ENCODE measurements at places on chromosomes 4 and X.

DNA sequence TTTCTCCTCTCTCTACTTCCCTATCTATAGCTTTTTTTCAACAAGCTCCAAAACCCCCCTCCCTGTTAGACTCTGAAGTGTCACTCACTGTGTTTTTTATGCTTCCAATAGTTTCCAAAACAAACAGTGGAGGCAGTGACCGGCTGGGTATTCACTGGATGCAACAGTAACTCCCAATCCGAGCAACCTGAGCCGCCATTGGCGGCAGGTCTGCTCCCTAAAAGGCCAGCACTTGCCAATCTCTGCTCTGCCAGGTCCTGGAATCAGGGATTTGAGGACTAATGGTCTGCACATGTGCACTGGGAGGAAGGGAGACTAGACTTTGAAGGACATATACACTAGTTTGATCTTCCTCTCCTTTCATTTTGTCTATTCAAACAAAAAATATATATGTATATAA is 7.1 kb downstream of the TBX22 start:
- DNase-seq, result no peak

GRCh38 chr4:85773372-85773771 is 298.4 kb downstream of the ARHGAP24 start:
- no peak for DNase-seq

GRCh38 chr4:1463927-1464540 is 57.8 kb upstream of the NKX1-1 start:
- no peak for DNase-seq

DNA sequence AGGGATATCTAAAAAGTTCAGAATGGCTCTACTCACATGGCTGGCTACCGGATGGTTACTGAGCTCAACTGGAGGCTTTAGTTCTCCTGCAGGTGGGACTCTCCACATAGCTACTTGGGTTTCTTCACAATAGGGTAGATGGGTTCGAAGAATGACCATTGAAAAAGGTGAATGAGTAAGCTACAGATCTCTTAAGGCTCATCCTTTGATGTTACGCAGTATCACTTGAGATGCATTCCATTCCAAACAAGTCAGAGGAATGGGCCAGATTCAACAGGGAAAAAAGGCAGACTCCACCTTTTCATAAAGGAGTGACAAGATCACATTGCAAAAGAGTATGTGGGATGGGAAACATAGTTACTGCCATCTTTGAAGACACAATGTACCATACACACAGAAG is 52.6 kb downstream of the DDX53 start:
- DNase-seq, result no peak

GRCh38 chrX:127726227-127726626 is 326.0 kb downstream of the ACTRT1 start:
- DNase-seq, result no peak

- DNase-seq, result no peak
Observed at GRCh38 chr4:130542953-130543352, 1447.0 kb downstream of the C4orf33 start.

- peak; percentile 32 for DNase-seq
Observed at GRCh38 chr4:118918388-118918787, 29.7 kb downstream of the SYNPO2 start.

DNA sequence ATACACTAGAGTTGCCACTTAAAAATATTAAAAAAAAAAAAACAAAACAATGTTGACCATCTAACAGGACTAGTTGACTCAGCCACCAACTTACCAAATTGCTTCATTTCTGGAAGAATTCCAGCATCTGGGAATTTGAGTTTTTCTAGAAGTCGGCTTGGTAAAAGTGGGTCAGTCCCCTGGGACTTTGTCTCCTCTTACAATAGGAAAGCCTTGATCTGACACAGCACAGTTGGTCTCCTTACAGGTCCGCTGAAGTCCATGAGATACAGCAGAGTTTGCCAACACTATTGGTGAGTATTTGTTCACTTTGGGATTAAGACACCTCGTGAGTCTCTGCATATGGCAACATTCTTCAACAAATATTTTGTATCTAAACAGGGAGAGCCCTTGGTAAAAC is 18.2 kb upstream of the DDIT4L start:
- no peak for DNase-seq

GRCh38 chrX:132648895-132649294 is 160.1 kb upstream of the MBNL3 start:
- no peak for DNase-seq

GRCh38 chrX:154495472-154495922 is 5.1 kb upstream of the SLC10A3 start:
- no peak for DNase-seq

DNA sequence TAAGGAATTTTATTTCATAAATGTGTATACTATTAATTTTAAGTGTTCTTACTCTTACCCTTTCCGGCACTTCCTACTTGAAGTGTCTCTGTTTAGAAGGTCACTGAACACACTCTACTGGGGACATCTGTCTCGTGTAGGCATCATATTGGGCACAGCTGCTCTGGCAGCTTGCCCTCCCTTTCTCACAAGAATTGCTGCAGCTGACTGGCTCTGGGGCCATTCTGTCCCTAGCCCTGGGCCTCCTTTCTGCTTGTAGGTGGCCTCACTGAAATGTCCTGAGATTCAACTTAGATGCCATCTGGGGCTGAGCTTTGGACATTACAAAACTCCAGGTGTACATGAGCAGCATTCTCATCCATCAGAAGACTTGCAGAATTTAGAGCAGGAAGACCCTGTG is 49.6 kb downstream of the SMAD1 start:
- no peak for DNase-seq

DNA sequence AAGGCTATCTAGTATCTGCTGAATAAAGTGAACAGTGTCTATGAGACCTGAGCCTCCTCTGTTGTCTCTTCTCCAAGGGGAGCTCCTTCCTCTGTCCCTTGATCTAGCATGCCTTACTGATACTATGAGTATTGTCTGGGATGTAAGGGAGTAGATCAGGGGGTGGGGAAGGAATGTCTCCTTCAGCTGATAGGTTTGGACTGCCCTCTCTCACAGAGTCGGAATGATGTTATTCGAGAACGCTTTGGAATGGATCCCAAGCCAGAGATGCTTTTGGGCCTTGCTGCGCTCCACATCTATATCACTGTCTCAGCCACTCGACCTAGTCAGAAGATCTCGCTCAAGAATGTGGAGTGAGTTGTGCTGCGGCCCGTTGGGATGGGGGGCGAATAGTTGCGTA is 68.3 kb upstream of the PRPS1 start:
- DNase-seq, result no peak

GRCh38 chr4:55973650-55974049 is 24.9 kb downstream of the CEP135 start:
- DNase-seq, result no peak

DNA sequence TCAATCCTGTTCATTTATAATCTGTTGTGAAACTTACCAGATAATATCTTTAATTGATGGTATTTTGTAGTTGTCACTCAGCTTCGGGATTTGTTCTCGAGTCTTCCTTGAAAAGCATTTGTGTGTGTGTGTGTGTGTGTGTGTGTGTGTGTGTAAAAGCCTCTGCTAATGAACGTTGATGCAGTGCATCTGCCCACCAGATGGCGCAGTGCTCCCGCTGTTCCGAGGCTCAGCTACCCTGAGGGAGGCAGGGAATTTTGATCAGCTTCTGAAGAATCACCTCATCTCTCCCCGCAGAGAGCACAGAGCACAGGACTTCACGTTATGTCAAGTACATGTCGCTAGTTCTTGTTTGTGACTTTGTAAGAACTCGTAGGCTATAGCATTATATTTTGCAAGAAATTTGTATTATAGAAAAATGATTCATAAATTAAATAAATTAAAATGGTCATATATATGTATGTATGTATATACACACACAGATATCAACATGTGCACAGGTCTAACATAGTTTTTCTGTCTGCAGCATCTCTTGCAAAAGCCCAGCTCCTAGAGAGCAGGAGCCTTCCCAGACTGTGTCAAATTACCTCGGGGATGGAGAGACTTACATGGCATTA is 316.7 kb upstream of the IGFBP7 start:
- DNase-seq, result peak; percentile 77

GRCh38 chrX:147875866-147876596 is 35.7 kb upstream of the FMR1 start:
- DNase-seq, result no peak

GRCh38 chr4:48491514-48492176 is 1.6 kb downstream of the ZAR1 start:
- DNase-seq, result no peak

DNA sequence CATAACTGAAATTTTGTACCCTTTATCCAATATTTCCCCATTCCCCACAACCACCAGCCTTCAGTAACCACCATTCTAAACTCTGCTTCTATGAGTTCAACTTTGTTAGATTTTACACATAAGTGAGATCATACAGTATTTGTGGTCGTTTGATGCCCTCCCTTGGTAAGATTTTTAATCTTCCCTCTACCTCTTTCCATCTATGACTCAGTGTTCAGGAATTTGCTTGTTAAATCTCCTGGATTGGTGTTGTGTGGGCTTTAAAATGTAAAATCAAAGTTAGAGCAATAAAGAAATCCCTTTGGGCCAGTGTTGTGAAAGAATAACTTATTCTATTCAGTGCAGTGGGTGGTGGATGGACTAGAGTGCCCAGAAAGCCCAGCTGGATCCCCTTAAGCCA is 37.4 kb downstream of the SLC16A2 start:
- DNase-seq, result peak; percentile 44

DNA sequence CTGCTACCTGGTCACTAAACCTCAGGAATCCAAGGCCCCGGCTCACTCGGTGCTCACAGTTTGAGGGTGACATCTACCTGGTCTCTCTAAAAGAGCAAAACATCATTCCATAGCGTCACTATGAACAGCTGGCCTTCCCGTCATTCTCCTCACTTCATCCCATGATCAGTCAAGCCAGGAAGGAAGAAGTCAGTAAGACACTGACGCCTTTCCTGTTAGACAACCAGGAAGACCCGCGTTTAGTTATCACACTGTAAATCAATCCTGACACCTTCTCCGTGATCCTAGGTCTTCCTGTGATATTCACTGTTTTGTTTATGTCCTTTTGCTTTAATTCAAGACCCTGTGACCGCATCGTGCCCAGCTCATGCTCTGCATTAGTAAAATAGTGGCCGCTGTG is 31.6 kb upstream of the CDKN2AIP start:
- no peak for DNase-seq

DNA sequence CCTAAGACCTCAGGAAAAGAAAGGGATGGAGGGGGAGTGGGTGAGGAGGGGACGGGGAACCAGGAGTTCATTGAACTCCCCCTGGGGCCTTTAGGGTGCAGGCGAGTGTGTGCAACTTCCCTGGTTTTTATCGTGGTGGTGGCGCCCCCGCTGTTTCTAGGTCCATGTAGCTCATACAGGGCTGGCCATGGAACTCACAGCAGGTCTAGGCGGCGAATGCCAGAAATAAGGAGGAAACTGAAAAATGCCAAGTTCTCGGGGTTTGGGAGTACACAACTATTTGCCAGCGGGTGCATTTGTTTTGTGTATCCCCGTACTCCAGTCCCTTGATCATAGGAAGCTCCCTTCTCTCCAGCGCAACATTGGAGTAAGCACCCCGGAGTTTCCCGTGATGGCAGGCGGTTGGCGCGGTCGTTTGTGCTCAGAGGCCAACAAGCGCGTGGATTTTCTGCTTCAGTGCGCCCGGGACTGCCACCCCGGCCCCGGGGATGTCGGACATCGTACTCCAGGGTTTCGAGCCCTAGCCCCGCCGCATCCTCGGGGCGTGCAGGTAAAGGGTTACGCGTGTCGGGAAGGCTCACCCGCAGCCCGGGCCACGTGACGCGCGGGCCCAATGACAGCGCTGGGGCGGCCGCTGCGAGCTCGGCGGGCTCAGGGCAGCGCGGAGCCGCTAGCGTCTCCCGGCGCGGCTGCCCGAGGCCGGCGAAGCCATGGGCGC is 208.9 kb downstream of the NWD2 start:
- no peak for DNase-seq

DNA sequence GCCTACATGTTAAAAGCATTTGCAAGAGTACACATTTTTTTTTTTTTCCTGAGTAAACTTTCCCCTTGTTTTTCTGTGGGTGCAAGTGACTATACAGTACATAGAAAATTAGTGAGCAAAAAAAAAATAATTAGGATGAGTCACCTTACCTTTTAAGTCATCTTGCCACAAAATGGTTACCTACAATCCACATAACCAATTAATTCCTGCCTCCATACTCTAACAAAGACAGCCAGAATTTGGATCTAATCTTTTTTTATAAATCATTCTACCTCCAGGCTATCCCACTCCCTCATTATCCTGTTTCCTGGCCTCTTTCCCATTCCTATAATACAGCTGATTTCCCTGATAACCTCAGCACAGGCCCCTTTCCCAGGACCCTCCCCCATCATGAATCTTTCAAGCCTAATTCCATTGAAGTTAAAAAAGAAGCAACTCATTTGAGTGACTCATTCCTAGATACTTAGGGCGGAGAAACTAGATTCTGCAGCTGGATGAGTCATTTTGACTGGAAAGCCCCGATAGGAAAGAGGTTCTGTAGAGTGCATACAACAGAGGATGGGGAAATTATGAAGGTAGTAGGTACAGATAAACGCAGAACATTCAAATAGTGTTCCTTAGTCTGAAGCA is 128.2 kb downstream of the C4orf51 start:
- peak; percentile 90 for DNase-seq

DNA sequence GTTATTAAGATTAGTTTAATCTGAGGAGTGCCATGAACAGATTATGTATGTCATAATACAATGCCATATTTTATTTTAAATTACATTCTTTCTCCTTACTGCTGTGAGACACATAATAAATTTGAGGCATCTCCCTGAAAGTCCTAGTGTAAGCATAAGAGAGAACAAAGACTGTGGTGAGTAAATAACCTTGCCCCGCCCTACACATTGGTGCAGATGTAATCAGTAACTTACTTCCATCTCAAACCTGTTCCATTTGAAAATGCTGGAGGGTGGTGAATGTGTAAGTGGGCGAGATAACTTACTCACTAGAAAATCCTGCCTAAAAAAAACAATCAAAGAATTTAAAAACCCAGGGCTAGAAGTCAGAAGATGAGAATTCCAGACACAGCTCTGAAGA is 338.1 kb upstream of the SLIT2 start:
- no peak for DNase-seq

GRCh38 chr4:38193236-38193863 is 233.2 kb downstream of the PTTG2 start:
- DNase-seq, result no peak

- no peak for DNase-seq
Observed at GRCh38 chr4:175998782-175999181, 66.9 kb upstream of the WDR17 start.

GRCh38 chrX:30570505-30570904 is 7.1 kb downstream of the TASL start:
- peak; percentile 37 for DNase-seq

DNA sequence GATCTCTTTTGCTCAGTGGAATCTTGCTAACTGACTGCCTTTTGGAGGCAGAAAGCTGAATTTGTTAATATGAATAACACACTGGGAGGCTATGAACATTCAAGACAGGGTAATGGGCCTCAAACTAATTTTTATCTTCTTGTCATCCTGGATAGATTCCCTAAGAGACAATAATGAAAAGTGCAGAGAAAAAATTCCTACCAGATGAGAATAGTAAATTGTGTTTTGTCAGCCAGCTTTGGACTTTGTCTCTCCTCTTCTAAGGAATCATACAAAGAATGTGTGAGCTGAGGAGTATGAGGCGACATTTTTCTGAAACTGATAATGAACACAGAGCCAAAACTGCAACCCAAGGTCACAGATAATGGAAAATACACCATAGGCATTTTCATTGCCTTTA is 649.3 kb downstream of the IQCM start:
- no peak for DNase-seq

- DNase-seq, result no peak
Observed at GRCh38 chr4:89021684-89022083, 35.3 kb downstream of the FAM13A start.

All from RKO (cell line).